ENCODE measurements at places on chromosomes 4 and X. TPM values are rescaled to one million over a fixed set of nuclear protein-coding genes. Genes with fewer than 3 reads are reported as not detected.

The HEPH gene
- total RNA-seq, result 42.4 TPM

The TIGD4 gene
- total RNA-seq, result 0.51 TPM

The ALAS2 gene
- total RNA-seq, result not detected

The ADGRG2 gene
- not detected for total RNA-seq

DNA sequence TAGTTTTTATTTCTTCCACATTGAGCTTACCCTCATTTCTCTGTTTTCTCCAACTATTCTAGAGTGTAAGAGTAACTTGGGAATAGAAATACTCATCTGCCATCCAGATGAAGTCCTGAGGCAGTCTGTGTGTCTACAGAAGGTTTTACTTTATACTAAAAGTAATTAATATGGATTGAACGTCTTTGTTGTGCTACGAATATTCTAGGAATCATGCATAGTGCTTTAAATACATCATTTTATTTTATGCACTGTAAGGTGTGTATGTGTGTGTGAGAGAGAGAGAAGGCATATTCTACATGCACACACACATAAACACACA, 305.7 kb downstream of the INPP4B start:
- H3K27me3 ChIP-seq, result no peaks in the 10 kb centered on the region
- peaks cover 14% of the 10 kb centered on the region for H3K4me1 ChIP-seq
- no peak for DNase-seq
- H3K36me3 ChIP-seq, result no peaks in the 10 kb centered on the region
- H3K27ac ChIP-seq, result no peak overlapping the region
- no peak overlapping the region for H3K4me3 ChIP-seq

GRCh38 chr4:100826067-100826466, 308.2 kb upstream of the EMCN start:
- H3K36me3 ChIP-seq, result no peaks in the 10 kb centered on the region
- peaks cover 7% of the 10 kb centered on the region for H3K4me1 ChIP-seq
- H3K27me3 ChIP-seq, result no peaks in the 10 kb centered on the region
- DNase-seq, result no peak
- H3K4me3 ChIP-seq, result no peak overlapping the region
- no peak overlapping the region for H3K27ac ChIP-seq

- DNase-seq, result peak; percentile 39
- H3K36me3 ChIP-seq, result no peaks in the 10 kb centered on the region
- no peaks in the 10 kb centered on the region for H3K27me3 ChIP-seq
- no peak overlapping the region for H3K27ac ChIP-seq
Measured at GRCh38 chrX:102345916-102346315, 93.9 kb downstream of the NXF2B start.
